ENCODE measurements at places on chromosomes 11 and 22.

- no peak for DNase-seq
Measured at GRCh38 chr11:112481893-112482292, 221.2 kb upstream of the PLET1 start.

- no peak for DNase-seq
Measured at GRCh38 chr11:44595006-44595405, 29.5 kb downstream of the CD82 start.

DNA sequence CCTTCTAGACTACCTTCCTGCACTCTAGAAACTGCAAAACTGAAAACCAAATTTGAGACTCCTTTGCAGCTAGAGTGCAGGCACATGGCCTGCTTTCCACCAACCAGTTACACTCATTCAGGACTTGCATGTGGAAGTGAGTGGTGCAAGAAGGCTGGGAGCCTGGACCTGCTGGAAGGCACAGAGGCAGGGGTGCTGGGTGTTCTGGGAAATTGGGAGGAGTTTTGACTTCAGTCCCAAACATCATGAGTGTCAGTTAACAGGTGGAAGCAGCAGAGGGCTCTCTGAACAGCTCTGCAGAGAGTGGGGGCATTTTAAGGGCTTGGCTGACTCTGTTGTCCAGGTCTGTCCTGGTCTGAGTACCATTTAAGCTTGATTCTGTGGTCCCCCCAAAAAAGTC lies 49.3 kb upstream of the SYT13 start:
- no peak for DNase-seq

DNA sequence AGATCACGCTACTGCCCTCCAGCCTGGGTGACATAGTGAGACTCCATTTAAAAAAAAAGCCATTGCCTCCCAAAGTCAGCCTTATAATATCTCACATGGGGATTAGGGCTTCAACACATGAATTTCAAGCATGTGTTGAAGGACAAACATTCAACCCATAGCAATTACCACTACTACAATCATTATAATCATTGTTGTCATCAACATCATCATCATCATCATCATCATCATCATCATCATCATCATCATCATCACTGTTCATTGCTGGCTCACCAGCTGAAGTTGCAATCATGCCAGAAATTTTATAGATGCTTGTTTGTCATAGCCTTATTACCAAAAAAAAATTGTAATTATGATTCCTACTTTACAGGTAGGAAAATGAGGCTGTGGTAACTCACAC lies 762.9 kb downstream of the METTL15 start:
- no peak for DNase-seq

DNA sequence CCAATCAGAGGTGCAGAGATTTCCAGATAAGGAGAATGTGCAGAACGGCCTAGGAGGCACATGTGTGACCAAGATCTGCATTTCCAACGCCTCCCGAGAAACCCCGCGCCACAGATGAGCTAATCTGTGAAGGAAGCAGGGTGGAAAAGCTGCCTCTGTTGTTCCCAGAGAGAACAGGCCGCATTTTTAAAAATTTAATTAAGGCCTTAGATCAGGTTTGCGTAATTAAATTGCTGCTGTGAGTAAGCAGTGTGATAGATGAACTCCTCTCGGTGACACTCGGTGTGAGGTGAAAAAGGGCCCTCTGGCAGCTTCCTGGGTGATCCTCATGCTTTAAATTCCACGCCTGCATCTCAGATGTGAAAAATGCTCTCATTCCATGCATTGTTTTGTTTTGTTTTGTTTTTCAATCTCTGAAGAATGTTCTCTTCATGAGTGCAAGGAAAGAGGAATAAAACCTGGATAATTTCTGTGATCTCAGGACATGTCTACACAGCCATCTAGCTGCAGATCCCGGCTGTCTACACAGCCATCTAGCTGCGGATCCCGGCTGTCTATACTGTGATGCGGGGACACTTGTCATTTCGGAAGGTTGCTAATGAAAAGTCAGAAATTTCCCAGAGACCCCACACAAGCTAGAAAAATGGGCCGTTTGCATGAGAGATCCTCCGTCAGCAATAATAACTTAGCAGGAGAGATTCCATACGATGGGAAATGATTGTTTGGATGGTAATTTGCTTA lies 1398.9 kb downstream of the BRD1 start:
- no peak for DNase-seq

GRCh38 chr11:9160166-9160565 lies 68.8 kb upstream of the SCUBE2 start:
- DNase-seq, result no peak

DNA sequence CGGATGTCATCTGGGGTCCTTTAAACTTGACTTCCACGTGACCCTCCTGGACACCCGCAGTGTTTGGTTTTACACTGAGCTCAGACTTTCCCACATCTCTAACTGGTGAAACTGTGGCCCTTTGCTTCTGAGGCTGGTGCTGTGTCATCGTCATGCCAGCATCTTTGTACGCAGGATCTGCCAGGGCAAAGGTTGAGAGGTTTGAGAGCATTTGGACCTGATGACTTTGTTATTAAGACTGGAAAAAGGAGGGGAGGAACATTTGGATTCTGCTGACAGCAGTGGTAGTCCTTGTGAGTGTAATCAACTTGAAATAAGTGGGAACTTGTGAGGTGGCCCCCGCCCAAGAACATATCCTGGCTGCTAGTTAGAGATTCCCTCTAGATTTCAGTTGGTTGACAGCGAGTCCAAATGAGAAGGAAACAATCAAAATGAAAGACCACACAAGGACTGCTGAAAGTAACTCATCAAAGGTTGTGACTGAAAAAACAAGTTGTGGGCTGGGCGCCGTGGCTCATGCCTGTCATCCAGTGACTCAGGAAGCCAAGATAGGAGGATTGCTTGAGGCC lies 102.5 kb downstream of the KIAA1671 start:
- no peak for DNase-seq

- no peak for DNase-seq
Measured at GRCh38 chr22:37734964-37735451, 38.2 kb downstream of the TRIOBP start.

- DNase-seq, result no peak
Measured at GRCh38 chr22:16776080-16776479, 49.1 kb downstream of the XKR3 start.

DNA sequence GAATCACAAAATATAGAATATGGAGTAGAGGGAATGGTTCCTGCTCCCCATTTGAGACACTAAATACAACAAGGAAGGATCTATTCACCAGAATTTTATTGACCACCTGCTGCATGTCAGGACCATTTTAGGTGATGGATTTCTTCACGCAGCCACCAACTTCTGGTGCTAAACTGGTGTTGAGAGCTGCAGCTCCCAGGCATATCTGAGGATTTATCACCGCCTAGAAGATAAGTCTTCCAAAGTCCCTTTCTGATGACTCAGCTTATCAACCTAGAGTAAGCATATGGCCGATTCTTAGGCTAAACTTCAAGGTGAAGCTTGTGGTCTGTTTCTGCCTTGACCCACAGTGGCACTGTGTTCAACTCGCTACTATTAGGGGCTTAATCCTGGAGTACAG lies 6.7 kb downstream of the DDI1 start:
- DNase-seq, result no peak

Measured in activated effector memory CD4-positive, alpha-beta T cell treated with Interleukin-2 at 50 U/mL for 16 hours (primary cell).